ENCODE measurements at places on chromosomes 12 and 14.

DNA sequence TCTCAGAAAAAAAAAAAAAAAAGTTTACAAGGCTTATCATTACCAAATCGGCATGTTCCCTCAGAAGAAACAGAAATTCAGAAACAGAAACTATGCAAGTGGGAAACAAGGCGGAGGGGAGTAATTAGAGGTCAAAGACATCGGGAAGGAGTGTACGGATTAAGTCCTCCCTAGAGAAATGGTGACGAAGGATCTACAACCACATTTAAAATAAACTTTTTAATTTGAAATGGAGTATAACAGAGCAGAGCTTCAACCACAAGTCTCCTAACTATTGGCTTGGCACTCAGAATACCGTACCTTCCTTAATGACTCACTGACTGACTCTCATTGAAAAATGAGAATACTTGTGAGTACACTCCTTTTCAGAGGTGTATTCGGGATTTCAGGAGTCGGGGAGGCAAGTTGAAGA is 908 bp downstream of the ENTPD5 start:
- no peak for DNase-seq

GRCh38 chr14:88668448-88669116 is 105.7 kb downstream of the ZC3H14 start:
- DNase-seq: no peak

DNA sequence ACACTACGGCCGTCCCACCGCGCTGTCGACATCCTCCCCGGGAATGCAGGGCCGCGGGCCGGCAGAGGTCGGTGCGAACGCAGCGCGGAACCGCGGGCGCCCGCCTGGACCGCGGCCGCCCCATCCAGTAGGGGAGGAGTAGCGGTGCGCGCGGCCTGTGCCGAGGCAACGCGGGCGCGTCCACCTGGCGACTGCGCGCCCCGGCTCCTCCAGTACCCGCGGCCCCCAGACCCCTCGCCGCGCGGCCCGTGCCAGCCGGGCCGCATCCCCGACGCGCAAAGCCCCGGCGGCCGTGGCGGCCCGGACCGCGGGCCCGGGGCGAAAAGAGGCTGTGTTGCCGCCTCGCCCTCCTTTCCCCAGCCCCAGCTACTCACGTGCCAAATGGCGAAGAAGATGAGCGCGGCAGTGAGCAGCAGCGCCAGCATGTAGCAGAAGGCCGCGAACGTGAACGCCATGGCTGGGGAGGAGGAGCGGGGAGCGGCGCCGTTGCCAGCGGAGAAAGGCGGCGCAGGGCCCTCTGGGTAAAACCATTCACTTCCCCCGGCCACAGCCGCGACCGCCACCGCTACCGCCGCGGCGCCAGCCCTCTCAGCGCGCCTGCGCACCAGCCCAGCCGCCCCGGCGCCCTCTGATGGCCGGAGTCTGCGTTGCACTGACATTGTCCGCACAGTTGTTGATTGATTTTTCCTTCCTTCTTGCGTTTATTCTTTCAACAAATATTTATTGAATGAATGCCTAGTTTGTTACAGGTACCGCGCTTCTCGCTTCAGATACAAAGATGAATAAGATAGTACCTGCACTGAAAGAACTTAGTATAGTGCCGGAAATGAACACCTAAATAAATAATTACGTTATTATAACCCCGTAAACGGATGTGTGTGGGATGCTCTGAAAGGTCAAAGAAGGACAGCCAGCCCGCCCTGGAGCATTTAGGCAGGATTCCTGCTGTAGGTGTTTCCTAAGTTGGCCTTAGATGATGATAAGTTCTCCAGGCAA is at the start of gene CNIH1:
TSS of gene CNIH1 (minus strand) at position 502 of the 996 bp plus-strand sequence. CDS start at position 455, 47 bp downstream.
- DNase-seq: peak; percentile 87

- DNase-seq: no peak
Observed at GRCh38 chr12:44817687-44818086, 58.4 kb downstream of the NELL2 start.

GRCh38 chr14:24834956-24835355 is 201.0 kb upstream of the GZMB start:
- no peak for DNase-seq

DNA sequence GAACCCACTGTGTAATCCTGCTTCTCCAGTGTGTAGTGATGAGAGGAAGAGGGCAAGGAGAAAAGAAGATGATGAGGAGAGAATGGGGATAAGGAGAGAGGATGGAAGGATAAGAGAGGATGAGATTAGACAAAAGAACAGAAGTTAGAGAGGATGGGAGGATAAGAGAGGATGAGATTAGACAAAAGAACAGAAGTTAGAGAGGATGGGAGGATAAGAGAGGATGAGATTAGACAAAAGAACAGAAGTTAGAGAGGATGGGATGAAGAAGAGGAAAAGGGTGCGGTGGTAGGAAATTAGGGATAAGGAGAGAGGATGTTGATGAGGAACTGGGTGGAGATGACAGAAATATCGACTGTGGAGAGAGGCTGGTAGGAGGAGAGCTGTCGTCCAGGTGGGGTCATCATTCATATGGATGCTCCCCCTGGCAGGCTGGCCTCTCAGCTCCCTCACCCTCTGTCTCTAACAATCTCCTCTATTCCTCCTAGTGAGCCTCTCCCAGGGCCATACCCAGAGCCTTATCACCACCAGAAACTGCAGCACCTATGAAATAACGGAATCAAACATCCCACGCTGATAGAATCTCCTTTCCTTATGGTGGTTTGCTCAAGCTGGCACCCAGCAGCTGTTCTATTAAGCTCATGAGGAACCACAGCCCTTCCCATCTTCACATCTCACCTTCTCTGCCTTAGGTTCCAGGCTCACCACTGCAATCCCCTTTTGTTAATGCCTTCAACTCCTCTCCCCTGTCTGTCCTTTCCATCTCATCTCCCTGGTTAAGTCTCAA is 6.0 kb upstream of the CIROP start:
- DNase-seq: no peak

GRCh38 chr12:5254703-5255102 is 177.2 kb upstream of the NTF3 start:
- no peak for DNase-seq

- DNase-seq: no peak
Observed at GRCh38 chr12:41966001-41966400, 178.7 kb downstream of the GXYLT1 start.

- DNase-seq: no peak
Observed at GRCh38 chr14:27995691-27996090, 770.9 kb upstream of the FOXG1 start.

- DNase-seq: no peak
Observed at GRCh38 chr14:105876158-105876557, 349.8 kb downstream of the TMEM121 start.

DNA sequence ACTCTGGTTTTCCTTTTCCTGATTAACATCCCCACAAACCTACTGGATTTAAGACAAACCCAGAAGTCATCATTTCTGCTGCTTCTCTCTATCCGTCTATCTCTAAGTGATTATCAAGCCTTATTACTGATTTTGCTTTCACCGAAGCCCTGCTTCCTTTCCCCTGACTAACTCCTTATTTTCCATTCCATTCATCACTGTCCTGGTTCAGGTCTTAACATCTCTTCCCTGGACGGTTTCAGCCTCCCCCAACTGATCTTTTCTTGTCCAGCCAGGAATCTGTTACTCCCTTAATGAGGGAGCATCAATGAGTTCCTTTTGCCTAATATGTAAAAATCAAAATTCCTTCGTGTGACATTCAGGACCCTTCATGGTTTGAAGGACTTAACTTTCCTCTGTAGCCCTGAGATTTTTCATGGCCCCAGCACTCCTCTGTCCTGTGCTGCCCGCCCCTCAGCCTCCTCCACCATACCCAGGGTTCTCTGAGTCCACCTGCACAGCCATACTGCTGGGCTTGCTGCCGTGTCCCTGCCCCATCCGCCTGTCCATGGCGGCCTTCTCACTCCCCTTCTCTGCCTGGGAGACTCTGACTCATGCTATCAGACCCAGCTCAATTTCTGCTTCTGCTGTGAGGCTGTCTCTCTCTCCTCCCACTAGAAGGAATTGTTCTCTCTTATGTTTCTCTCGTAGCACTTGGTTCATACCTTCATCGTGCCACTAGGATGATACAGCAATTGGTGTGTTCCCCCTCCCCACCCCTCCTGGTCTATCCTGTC is 167.8 kb upstream of the HIF1A start:
- no peak for DNase-seq

DNA sequence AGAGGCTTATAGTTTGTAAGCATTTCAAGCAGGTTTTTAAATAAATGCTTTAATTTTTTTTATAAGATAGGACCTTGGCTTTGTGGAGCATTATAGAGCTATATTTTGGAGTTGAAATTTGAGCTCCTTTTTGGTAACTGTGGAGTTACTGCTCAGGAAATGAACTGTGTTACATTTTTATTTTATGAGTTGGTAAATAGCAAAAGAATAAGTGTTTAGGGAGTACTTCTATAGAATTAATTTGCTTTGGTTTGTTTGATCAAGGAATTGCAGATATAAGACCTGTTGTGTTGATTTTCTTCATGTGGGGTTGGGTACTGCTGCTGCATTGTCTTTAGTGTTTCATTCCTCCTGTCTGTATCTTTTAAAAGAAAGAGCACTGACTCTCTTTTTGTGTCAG is 3.5 kb downstream of the ATP2A2 start:
- no peak for DNase-seq
